Astrocyte (in vitro differentiated cells and primary cell): ENCODE measurements at places on chromosomes 12 and 14. TPM values are rescaled to one million over a fixed set of nuclear protein-coding genes. Genes with fewer than 3 reads are reported as not detected.

GRCh38 chr12:8549381-8549780, 8.7 kb upstream of the CLEC4E start:
- DNase-seq = peak; percentile 74

PLD4 gene
- 0.14 and 0.60 TPM in 2 replicates for total RNA-seq

- no peak for DNase-seq
These were observed 153.7 kb downstream of the AACS start for GRCh38 chr12:125218952-125219351.

GRCh38 chr12:113231235-113232088, 10.2 kb downstream of the TPCN1 start:
- DNase-seq = peak; percentile 95

FICD gene
- total RNA-seq = 3.5 and 4.7 TPM in 2 replicates

GRCh38 chr12:64347630-64348029, 42.9 kb downstream of the C12orf56 start:
- no peak for DNase-seq

- no peak for DNase-seq
These were observed 29.1 kb upstream of the ZNF641 start for GRCh38 chr12:48379794-48380193.

IRAK4 gene
- 8.3 and 9.9 TPM in 2 replicates for total RNA-seq

- no peak for DNase-seq
These were observed 4.3 kb upstream of the TRAF3 start for GRCh38 chr14:102772781-102773570.

DNA sequence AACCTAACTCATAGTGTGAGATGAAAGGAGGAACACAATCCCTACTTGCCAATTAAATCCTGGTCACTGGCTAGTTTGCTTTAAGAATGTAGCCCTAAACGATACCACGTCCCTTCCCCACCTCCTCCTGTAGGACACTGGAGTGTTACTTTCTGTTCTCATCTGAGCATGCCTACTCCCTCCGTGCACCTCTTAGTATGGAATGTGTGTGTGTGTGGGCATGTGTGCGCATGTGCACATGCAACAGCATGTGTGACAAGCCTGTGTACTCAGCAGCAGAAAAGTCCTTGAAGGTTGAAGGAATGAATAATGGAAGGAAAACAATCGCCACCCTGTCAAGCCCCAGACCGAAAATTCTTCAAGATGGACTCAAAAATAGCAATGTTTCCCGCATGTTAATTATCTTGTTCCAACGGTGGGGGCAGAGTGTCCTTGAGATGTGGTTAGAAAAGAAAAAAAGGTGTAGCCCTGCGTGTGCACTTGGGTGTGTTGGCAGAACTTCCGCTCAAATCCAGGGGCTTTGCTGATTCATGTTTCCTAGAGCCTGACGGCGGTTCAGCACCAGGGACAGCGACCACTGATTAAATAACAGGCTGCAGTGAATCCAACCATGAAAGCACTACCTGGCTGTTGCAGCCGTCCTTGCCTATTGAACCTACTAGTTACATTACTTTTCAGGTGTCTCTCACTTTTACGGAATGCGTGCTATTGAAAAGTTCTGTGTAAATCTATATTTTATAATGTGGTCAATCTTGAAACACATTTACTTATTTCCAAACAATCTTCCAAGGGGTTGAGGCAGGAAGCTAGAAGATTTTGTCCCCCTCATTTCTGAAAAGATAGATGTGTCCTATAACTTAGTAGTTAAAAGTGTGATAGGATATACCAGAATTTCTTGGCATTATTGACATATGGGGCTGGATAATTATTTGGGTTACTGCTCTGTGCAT, 79.8 kb downstream of the SRRM4 start:
- peak; percentile 7 for DNase-seq

DNA sequence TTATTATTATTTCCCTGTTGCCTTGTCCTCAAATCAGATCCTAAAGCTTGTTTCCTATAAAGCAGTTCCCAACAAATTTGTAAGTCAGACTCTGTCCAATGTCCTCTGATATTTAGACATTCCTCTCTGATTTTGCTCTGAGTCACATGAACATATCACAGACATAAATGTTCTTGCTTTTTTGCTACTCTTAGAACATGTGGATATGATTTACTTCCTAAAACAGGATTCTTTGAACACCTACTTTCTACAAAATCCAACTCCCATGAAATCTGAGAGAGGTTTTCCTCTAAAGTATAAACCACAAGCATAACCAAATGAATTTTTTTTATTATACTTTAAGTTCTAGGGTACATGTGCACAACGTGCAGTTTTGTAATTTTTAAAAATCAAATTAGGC, 181.3 kb upstream of the SLC38A2 start:
- DNase-seq = peak; percentile 40

DNA sequence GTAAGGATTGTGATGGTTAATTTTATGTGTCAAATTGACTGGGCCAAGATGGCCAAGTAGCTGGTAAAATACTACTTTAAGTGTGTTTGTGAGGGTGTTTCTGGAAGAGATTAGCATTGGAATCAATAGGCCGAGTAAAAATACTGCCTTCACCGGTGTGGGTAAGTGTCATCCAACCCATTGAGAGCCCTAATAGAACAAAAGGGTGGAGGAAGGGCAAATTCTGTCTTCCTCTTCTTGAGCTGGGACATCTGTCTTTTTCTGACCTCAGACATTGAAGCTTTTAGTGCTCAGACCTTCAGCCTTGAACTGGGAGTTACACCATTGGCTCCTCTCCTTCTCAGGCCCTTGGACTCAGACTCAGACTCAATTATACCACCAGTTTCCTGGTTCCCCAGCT, 8.0 kb upstream of the ETV6 start:
- no peak for DNase-seq

TMEM229B gene
- total RNA-seq = 1.3 and 1.8 TPM in 2 replicates

RNFT2 gene
- total RNA-seq = 5.5 and 8.9 TPM in 2 replicates

LRFN5 gene
- 1.5 and 1.6 TPM in 2 replicates for total RNA-seq
